ENCODE measurements at places on chromosomes 6 and 20.
A peak's percentile ranks its signal among the peaks of the same experiment; 100 is the strongest.

- no peak for DNase-seq
These were observed 190.8 kb downstream of the TENT5A start for GRCh38 chr6:81561731-81562130.

DNA sequence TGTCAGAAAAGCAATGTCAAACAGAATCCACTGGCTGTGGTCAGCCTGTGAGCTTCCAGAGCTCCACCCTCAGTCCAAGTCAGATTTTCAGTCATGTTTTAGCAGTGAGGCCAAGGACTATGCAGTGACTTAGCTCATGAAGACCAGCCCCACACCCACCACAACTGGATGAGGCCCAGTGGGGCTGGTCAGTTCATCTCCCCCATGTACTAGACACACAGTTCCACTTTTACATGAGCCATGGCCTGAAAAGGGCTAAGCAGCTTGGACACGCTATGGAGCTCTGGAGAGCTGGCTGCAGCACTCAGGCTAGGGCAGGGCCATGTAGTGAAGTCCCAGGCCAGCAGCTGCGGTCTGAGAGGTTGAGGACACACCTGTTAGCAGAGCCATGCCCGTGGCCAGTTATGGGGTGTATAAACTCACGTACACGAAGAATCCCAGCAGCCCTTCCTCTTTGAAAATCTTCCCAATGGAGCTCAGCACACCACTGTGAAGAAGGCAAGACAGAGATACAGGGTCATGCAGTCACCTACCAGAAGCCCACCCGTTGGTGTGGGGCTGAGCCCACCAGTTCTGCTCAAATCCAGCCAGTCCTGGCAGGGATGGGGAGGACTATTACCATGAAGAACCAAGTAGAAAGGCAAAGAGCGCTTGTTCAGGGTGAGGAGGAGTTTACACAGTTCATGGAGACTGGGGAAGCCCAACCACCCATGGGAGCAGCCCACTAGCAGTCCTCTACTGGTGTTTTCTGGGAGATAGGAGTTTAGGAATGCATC, 10.6 kb downstream of the MTCH1 start:
- no peak for DNase-seq

- DNase-seq: no peak
These were observed 2.4 kb upstream of the PFDN4 start for GRCh38 chr20:54205450-54205849.

GRCh38 chr20:48052475-48052835, 267.2 kb upstream of the SULF2 start:
- DNase-seq: no peak

DNA sequence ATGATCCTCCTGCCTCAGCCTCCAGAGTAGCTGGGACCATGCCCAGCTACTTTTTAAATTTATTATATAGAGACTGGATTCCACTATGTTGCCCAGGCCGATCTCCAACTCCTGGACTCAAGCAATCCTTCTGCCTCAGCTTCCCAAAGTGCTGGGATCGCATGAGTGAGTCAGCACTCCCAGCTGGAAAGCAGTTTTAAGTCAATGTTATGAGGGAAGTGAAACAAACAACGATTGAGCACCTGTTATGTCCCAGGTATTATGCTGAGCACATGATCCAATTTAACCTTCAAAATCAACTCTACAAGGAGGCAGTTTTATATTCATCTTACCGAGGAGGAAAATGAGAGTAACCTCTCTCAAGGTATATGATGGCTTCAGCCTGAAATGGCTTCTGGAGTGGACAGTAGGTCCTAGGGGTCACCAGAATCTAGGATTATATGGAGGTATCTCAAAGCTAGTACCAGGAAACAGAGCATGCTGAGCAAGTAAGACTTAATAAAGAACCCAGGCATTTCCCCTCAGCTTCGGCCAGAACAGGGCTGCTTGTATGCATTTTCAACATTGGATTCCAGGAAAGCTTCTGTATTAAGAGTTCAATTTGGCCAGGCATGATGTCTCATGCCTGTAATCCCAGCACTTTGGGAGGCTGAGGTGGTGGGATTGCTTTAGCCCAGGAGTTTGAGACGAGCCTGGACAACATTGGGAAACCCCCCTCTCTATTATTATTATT, 55.0 kb downstream of the EDN1 start:
- DNase-seq: no peak

GRCh38 chr6:126173265-126173664, 166.7 kb upstream of the CENPW start:
- no peak for DNase-seq

DNA sequence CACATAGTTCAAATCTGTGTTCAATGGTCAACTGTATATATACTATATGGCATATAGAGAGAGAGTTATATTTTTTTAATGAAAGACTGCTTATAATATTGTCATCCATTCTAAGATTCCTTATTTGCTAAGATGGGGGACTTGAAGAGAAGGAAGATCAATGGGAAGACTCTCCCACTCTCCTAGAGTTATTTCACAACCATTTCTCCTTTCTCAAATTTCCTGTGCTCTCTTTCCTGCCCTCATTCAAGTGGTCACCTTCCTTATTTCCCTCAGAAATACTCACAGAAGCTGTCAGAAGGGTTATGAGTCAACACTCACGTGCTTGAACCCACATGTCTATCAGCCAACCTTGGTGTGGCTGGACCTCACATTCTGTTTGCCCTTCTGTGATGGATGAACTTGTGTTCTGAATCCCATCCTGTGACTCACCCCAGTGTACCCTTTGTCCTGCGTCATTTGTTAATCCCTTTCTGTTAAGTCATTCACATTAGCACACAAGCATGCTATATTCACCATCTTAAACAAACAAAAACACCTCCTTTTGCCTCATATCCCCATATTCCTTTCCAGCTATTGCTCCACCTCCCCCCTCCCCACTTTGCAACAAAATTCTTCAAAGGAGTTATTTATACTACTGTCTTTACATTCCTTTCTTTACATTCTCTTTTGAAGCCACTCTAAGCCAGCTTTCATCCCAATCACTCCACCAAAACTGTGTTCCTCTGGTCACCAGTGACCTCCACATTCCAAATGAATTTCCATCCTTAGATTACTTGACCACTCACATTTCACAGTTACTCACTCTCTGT, 279.3 kb upstream of the TCF21 start:
- peak; percentile 99 for DNase-seq

DNA sequence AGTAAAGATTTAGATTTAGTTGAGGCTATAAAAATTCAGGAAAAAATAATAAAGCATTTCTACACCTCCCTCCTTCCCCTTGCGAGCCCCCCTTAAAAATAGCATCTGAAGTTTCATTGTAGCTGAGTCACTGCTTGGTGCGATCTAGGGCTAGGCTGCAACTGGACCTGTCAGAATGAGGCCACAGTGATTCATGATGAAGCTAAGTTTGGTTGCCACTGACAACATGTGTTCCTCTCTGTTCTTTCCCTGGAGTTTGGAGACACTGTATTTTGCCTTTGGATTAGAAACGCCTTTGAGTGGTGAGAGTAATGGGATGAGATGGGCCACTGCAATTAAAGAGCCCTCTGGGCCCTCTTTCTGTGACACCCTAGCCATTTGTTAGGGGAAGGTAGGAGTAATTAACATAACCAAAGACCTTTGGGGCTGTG, 334.1 kb downstream of the NRN1 start:
- peak; percentile 91 for DNase-seq

DNA sequence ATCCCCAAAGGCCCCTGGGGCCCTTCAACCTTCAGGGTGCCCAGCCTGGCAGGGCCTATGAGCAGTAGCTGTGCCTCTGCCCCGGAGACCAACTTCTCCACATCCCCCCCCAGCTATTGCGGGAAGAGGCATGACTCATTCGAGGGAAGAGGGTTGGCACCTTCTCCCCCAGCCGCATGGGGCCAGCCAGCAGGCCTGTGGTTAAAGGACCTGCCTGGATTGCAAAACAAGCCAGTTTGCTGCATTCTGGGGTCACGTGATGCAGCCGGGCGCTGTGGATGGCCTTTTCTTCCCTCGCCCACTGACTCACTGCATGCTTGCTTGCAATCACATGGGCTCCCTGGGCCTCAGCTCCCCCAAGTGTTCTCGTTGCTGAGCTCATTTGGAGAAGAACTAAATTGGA, 182.5 kb downstream of the MAFB start:
- DNase-seq: peak; percentile 97

DNA sequence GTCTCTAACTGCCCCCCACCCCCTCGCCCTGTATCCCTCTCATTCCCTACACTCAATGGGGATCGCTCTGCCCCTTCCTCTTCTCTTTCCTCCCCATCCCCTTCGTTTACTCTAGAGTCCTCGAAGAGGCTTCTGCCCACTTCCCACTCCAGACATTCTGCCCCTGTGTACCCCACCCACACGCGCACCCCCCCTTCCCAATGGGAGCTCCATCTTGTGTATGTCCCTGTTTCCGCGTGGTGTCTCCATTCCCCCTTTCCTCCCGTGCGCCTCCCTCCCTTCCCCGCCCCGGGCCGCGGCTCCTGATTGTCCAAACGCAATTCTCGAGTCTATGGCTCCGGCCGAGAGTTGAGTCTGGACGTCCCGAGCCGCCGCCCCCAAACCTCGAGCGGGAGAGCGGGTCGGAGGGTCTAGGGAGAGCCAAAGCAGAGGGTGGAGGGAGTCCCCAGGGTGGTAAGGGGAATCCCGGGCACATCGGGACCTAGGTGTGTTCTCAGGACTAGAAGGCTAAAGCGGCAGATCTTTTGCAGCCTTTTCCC, 679 bp upstream of the RING1 start:
- peak; percentile 57 for DNase-seq

Measured in fibroblast of lung (primary cell).